ENCODE measurements at places on chromosomes 6 and 20.
A peak's percentile ranks its signal among the peaks of the same experiment; 100 is the strongest.

DNA sequence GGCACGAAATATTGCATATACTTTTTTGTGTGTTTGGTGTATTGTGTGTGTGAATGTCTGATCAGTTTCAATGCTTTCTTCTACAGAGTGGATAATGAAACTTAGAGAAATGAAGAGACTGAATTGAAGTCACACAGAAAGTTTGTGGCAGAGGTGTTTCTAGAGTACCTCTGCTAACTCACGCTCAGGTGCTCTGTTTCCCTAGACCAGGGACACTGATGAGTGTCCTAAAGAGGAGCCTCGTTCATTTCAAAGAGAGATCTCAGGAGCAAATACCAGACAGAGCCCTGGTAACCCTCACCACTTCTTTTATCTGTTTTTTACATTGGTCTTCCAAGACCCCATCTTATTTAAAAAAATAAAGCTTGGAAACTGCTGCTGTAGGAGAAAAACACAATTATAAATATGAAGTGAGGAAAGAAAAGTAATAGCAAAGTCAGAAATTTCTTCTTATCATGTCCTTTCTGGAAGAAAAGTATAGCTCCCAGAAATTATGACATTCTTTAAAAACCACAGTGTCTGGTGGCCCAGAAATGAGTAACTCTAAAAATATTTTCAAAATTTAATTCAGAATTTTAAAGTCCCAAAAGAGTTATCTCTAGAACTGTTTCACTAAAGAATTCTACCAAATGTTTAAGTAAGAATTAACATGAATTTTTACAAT, 720.6 kb downstream of the RFPL4B start:
- DNase-seq = no peak

GRCh38 chr6:168602576-168602975, 161.6 kb downstream of the SMOC2 start:
- no peak for DNase-seq

DNA sequence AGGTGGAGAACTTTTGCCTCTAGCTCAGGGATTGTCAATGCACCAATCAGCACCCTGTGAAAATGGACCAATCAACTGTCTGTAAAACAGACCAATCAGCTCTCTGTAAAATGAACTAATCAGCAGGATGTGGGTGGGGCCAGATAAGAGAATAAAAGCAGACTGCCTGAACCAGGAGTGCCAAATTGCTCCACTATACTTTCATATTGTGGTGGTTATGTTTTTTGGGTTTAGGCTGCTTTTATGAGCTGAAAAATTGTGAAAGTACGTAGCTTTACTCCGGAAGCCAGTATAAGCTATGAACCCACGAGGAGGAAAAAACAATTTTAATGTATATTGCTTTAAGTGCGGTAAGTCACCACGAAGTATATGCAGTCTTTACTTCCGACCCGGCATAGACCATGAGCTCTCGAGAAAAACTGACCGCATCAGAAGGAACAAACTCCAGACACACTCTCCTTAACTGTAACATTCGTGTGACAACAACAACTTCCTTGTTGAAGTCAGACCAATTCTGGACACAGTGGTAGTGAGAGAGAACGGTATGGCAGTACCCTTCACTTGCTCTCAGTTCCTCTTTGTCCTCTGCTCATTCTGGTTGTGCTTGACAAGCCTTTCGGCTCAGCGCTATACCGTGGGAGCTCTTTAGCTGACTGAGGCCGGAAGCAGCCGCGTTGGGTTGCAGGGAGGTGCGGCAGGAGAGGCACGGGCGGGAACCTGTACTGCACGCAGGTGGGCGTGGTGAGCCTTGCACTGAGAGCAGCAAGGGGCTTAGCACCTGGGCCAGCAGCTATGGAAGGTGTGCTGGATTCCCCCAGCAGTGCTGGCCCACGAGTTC, 81.9 kb upstream of the E2F3 start:
- DNase-seq = no peak

DNA sequence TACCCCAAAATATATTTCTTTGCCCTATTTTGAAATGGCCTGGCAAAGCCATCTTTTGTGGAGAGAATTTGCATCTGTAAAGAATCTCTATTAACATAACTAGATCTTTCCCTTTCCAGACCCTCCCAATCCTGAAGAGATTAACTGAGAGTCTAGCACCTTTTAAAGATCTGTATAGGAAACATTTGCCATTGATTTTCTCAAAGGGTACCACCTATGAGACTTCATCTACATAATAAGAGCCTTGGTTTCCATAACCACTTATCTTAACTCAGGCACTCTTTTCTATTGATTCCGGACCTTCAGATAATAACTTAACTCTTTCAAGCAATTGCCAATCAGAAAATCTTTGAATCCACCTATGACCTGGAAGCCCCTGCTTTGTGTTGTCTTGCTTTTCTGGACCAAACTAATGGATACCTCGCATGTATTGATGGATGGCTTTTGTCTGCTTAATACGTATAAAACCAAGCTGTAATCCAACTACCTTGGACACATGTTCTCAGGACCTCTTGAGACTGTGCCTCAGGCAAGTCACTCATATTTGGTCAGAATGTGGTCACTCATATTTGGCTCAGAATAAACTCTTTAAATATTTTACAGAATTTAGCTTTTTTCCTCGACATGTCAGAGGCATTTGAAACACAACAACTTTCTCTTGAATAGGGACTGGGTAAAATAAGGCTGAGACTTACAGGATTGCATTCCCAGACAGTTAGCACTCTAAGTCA, 31.4 kb downstream of the SLC22A2 start:
- DNase-seq = no peak

GRCh38 chr6:168662301-168662936, 221.4 kb downstream of the SMOC2 start:
- no peak for DNase-seq

DNA sequence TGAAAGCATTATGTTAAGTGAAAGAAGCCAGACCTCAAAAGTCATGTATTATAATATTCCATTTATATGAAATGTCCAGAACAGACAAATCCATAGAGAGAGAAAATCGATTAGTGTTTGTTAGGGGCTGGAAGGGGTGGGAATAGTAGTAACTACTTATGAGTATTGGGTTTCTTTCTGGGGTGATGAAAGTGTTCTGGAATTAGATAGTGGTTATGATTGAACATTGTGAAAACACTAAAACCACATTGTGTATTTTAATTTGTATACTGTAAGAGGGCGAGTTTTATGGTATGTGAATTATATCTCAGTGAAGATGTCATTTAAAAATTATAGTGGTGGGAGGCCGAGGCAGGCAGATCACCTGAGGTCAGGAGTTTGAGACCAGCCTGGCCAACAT, 52.0 kb upstream of the KIF13A start:
- DNase-seq = no peak

- DNase-seq = peak; percentile 89
Observed at GRCh38 chr20:407133-407952, 756 bp upstream of the RBCK1 start.

GRCh38 chr6:16419636-16420336, 181.4 kb downstream of the GMPR start:
- DNase-seq = no peak

- DNase-seq = no peak
Observed at GRCh38 chr6:91782802-91783201, 1195.9 kb upstream of the MAP3K7 start.

GRCh38 chr6:34929241-34929978, 40.4 kb downstream of the ANKS1A start:
- no peak for DNase-seq

- no peak for DNase-seq
Observed at GRCh38 chr6:107690643-107691061, 133.5 kb downstream of the SCML4 start.

All from HuH-7.5 (cell line).